ENCODE measurements at places on chromosomes 11 and 22.

DNA sequence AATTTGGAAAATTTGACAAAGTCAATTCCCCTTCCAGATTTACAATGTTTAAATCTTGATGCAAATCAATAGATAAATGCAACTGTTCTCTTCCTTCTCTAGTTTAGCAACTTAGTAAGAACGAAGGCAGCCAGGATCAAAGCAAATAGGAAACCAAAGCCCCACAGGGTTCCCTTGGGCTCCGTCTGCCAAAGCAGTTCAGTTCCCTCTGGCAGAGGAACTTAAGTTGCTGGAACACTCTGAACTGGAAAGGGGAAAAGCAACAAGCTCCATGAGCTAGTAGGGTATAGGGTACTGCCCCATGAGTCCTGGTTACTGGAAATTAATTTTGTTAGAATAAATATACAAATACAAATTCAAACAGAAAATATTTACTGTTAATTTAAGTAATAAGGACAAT lies 91.3 kb downstream of the RELT start:
- DNase-seq, result no peak

DNA sequence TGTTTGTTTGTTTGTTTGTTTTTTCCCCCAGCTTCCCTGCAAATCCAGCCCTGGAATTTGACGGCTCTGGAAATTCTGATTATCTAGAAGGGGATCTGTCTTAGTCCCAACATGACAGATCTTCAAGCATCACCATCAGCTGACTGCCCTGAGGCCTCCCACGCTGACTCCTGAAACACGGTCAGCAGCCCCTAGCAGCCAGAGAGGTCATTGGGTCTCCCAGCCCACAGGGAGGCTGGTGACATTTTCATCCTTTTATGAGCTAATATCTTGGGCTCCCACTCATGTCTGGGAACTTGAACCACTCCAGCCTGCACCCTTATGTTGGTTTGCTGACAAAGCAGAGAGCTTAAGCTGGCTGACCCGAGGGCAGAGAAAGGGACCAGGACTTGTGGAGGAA lies 66.0 kb upstream of the TIMP3 start:
- DNase-seq, result no peak

DNA sequence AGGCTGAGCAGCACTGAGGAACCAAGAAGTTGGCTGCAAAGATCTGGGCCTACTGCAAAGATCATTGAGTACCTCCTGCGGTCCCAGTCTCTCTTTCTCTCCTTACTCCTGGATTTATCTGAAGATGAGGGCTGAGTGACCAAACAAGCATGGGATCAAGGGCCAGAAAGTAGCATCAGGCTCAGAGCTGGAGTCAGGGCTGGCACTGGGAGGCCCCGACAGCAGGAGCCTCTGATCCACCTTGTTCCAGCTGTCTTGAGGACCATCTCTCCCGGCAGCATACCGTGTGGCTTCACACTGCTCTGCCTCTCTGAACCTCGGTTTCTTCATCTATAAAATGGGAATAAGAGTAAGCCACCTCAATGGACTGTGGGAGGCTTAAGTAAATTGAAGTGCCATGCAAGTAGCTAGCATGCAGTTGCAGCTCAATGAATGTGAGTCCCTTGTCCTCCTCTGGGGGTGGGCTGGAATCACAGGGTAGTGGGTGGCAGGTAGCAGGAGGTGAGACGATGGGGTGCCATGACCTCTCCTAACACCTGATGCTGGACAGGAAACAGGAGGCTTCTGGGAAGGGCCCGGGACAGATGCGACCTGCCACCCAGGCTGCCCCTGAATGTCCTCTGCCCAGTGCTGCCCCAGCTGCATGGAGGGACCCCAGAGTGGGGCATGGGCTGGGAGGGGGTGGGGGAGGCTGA lies 52.5 kb upstream of the PRDM11 start:
- DNase-seq, result no peak

DNA sequence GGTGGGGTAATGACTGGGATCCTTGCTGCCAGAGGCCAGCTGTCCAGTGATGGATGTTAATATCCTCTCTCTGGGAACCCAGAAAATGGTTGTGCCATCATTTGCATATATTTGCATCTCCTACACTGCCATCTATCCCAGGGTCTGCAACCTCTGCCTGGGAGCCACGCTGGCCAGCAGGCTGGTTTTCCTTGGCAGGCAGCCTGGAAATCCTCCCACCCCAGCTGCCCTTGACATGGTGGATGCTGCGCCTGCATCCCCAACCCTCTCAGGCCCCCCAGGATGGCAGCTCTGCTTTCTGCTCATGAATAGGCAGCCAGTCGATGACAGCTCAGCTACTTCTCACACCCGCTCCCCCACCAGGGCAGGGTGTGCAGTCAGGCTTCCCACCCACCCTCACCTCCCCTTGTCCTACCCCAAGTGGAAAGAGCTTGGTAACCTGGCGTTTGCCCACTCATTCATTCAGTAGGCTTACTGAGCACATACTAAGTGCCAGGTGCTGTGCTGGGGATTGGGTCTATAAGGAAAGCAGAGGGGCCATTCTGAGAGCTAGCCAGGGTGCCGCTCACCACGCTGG lies 202.5 kb downstream of the TRIM29 start:
- no peak for DNase-seq

DNA sequence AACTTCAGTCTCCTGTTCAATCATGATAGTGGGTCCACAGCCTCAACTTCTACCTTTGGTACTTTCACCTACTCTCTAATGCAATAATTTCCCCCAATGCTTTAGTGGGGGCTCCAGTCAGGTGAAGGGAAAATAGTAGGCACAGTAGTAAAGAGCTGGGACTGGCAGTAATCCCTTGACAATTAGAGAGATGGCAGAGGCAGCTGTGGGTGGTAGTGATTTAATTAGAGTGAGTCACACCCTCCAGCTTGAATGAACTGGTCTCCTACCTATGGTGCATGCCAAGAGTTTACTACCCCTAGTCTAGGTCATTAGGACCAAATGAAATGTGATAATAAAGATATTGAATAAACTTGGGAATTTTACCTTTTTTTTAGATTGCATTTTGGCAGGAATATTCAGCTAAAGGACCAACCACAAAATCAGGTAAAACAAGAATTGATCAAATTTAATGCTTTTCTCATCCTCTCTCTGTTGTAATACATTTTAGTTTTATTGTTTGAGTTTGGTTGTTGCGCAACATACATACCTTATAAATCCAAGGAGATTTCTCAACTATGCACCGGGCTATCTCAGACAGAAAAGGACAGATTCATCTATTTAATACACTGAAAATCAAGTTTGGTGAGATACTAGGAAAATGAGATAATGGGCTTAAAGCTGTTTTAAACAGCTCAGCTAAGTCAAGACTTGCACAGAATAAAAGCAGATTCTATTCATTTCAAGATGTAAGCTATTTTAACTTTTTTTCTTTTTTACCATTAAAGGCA lies 9.0 kb downstream of the PRRG4 start:
- DNase-seq, result peak; percentile 61

GRCh38 chr11:35746356-35747153 lies 84.0 kb downstream of the TRIM44 start:
- DNase-seq, result no peak

DNA sequence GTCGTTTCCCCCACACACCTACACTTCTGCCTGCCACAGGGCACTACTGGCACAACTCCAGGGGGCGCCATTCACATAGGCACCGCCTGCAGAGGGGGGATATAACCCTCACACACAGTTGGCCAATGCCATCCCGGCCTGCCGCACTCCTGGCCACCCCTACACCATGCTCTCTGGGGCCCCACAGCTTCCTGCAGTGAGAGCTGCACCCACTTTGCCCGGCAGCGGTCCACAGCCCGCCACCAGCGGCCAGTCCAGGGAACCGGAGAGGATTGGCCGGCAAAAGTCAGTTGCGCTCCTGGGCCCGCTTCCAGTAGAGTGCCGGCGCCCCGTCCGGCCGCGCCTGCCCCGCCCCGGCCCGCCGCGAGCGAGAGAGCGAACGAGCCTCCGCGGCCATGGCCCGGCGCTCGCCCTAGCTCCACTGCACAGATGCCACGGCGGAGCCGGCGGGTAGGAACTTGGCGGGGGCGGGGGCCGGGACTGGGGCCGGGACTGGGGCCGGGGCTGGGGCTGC lies 25.6 kb upstream of the SUSD2 start:
- peak; percentile 43 for DNase-seq

DNA sequence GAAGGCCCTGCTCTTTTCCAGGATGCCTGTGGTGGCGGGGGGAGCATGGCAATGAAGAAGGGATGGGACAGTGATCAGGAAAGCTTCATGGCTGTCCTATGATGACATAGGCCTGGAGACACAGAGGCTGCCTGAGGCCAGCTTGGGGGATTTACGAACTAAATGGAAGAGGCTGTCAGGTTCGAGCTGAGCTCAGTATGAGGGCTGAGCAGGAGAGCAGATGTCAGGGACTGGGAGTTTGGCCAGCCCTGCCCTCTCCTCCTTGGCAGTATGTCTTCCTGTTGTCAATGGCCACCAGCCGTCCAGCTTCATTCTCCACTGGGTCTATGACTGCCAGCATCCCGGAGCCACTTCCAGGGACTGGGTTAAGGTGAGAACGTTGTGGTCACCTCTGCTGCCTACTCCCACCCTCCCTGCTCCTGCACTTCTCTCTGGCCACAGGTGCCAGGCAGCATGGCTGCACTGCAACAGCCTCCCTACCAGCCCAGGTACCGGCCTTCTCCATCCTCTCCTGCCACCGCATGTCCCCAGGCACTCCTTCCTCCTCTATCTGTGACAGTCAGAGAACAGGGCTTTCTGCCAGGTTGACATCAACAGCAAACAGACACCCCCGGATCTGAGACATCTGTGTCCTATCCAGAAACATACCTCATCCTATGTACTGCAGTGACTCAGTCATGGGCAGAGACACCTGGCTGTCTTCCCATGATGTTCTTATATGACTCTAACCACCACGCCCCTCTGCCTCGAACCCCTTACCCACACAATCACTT lies 75.1 kb downstream of the KIRREL3 start:
- DNase-seq, result peak; percentile 55

Measured in COR-L47 (cell line).